ENCODE measurements at places on chromosomes 1 and 21. TPM values are rescaled to one million over a fixed set of nuclear protein-coding genes. Genes with fewer than 3 reads are reported as not detected.
A peak's percentile ranks its signal among the peaks of the same experiment; 100 is the strongest.

DNA sequence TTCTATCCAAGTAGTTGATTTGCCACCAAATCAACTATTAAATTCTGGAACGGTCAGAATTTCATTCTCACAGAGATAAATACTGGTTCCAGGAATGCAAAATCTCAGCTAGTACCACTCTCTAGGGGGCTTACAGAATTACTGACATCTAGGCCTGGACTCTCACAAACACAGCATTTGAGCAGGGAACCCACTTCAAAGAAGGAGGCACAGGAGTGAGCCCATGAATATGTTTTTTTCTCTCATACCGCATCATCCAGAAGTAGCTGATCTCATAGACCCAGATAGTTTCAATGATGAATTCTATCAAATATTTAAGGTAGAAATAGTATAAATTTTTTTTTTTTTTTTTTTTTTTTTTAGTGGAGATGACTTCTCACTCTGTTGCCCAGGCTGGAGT, 32.1 kb downstream of the S1PR1 start:
- no peak for DNase-seq

DNA sequence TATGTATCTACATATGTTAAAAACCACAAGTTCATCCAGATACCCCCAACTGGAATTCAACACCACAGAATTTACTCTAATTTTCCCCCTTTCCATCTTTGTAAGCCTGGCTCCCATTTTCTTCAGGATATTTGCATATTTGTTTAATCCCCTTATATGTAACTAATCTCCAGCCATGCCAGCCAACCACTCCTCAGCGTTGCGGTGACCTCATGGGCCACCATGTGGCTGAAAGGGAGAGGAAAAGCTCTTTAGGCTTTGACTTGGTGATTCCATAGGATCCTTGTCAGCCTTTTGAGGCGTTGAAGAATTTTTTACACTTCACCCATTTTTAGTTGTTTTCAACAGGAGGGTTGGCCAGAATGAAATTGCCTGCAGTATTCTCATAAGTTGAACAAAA, 10.0 kb downstream of the CLDN19 start:
- no peak for DNase-seq

DNA sequence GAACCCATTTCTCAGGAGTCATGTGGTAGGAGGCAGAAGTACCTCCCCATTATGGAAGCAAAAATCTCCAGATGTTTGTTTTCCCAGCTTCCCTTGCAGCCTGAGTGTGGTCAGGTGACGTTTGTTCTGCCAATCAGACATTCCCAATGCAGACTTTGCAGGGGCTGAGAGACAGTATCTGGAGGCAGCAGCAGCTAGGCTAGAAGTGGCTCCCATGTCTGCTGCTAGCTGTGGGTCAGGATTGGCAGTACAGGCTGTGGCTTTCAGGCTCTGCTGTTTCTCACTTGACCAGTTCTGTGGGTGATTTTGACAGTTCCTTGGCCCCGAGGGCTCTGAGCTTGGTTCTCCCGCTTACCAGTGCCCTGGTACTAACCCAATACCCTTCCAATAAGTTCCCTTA, 58.6 kb upstream of the NBPF3 start:
- DNase-seq: no peak

DNA sequence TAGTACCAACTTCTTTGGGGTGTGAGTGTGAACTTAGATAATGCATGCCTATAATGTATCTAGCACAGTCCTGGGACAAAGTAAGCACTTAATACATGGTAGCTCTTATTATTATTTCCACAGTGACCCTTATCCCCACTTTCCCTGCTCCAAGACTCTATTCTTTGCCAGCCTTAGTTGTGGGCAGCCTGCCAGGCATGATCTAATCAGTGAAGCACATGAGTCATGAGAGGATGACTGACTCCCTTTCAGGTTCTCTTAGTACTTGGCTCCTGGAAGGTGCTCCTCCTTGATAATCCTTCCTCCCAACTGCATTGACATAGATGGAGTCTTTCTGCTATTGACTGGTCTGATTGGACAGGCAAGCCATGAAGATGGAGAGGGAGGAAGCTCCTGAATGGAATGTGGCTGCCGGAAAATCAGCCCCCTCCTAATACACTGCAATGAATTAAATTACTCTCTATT, 17.4 kb upstream of the GNG12 start:
- no peak for DNase-seq

DNA sequence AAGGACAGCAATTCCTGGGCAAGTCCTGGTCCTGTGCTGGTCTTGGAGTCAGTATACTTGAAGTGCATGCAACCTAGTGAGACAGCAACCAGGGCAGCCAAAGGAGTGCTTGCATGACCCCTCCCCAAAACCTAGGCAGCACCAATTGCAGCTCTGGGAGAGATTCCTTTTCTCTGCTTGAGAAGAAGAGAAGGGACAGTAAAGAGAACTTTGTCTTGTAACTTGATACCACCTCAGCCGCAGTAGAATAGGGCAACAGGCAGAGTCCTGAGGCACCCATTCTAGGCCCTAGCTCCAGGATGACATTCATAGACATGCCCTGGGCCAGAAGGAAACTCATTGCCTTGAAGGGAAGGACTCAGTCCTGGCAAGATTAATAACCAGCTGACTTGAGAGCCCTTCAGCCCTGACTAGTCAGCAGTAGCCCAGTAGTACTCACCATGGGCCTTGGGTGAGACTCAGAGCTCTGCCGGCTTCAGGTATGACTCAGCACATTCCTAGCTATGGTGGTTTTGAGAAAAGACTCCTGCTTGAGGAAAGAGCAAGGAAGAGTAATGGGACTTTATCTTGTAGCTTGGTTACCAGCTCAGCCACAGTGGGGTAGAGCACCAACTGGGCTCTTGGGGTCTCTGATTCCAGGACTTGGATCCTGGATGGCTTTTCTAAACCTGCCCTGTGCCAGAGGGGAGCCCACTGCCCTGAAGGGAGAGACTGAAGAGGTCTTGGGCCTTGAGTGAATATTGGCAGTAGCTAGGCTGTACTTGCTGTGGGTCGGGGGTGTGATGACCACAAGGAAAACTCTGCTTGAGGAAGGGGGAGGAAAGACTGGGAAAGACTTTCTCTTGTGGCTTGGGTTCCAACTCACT, 51.7 kb upstream of the ACADM start:
- DNase-seq: no peak

DNA sequence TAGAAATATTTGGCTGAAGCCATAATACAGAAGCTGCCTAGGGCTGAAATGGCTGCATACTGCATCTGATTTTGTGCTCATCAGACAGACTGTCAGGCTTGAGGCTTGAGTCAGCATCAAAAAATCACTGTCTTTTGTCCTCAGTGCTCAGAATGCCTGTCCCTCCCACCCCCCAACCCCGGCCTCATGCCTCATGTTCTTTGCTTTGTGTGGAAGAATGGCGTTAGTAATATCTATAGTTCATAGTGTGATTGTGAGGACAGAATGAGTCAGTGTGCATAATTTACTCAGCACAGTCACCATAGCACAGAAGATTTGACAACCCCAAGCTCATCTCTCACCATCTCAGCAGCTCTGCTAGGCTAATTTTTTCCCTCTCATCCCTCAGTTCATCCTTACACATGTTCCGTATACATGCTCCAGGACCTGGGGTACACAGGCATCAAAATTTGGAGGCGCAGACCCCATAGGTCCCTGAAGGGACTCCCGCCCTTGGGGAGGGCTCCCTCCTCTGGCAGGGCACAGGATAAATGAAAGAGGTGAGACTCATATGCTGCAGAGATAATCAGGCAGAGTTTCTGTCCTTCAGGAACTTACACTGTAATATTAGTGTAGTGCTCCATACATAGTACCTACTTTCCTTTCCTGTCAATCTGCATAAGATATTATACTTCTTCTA, 159.1 kb upstream of the C8B start:
- DNase-seq: no peak

DNA sequence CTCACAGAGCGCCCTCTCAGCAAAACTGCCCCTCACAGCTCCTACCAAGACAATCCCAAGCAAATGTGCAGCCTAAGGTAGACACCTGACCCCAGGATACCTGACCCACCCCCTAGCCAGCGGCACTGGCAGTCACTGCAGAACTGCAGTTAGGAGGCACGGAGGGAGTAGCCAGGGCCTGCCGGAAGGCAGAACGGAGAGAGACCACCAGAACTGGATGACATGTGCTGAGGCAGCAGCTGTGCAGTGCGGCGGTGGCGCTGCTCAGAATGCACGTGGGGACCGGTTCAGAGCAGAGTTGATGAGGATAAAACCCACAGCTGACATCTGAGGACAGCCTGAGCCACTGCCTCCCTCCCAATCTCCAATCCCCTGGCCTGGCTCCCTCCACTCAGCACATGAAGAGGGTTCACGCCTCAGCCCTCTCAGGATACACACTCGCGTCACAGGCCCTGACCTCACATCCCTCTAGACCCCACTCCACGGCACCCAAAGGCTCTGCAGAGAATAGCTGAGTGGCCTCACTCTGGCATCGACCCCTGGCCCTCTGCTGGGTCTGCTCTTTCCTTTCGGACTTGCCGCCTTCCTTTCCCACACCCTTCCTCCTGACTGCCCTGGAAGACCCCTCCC, 29.6 kb downstream of the UBE2G2 start:
- DNase-seq: no peak

- DNase-seq: no peak
Observed at GRCh38 chr1:156553860-156554485, 18.4 kb downstream of the IQGAP3 start.

DNA sequence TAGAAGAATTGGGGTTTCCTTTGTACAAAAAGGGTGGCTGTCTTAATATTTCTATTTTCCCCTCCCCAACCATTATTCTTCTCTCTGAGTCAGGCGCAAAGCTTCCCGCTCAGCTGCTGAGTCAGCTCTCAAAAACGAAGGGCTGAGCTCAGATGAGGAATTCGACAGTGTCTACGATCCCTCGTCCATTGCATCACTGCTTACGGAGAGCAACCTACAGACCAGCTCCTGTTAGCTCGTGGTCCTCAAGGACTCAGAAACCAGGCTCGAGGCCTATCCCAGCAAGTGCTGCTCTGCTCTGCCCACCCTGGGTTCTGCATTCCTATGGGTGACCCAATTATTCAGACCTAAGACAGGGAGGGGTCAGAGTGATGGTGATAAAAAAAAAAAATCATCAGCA, 3.0 kb upstream of the TUFT1 start:
- no peak for DNase-seq

DNA sequence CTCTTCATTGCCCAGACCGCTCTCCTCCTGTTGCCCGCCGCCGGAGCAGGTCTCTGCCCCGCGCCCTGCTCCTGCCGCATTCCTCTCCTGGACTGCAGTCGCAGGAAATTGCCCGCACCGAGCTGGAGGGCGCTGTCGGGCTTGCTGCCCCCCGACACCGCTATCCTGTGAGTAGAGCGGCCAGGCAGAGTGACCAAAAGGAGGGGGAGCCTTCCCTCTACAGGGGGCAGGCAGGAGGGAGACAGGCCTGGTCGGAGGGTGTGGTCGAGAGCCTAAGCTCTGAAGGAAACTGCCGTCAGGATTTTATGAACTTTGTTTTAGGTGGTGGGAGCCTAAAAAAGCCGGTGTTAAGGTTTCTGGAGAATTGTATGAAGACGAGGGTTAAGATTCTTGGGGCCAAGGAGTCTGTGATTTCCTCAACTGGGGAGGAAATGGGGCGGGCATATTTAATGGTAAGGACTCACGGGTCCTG, 517 bp downstream of the LRIG2 start:
- no peak for DNase-seq

GRCh38 chr1:58888833-58889232, 105.0 kb upstream of the JUN start:
- no peak for DNase-seq

GRCh38 chr1:3652548-3653285, 401 bp downstream of the TP73 start:
- DNase-seq: peak; percentile 48

DNA sequence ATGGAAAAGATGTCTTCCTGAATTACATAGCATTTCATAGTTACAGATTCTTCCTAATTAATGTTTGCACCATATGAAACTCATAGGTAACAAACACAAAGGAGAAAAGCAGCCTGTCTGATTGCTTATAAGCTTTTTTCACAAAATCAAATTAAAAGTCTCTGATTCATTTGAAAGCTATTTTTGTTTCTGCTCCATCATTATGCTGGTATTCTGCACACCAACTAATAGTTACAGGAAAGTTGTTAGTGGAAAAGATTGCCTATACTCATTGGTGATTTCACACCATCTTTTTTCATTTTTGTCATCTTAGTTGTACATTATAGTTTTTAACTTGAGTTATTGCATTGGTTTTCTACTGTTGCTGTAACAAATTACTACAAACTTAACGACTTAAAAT, 70.0 kb downstream of the PRKAA2 start:
- DNase-seq: no peak

GRCh38 chr1:2400950-2401649, 9.5 kb downstream of the RER1 start:
- no peak for DNase-seq

- no peak for DNase-seq
Observed at GRCh38 chr1:162172311-162173102, 103.0 kb downstream of the NOS1AP start.

DNA sequence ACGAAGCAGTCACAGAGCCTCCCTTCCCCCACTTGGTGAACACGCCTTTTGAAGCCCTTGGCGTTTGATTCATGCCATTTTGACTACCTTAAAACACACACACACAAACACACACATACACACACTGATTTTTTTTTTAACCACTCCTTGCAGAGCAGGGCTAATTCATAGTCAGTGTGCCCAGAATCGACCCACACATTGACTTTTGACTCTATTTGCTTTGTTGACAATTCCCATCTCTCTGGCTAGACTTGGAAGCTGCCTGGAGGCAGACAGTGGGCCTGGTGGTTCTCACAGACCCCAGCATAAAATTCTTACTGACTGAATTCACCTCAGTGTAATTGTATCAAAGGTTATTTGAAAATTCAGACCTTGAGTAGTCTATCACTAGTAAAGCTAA, 30.3 kb downstream of the CAPN8 start:
- no peak for DNase-seq

- DNase-seq: no peak
Observed at GRCh38 chr1:59063501-59063900, 233.4 kb upstream of the FGGY start.

- no peak for DNase-seq
Observed at GRCh38 chr1:8874230-8875201, 4.0 kb downstream of the ENO1 start.

GRCh38 chr1:176879784-176880620, 284.5 kb downstream of the ASTN1 start:
- DNase-seq: no peak

- DNase-seq: no peak
Observed at GRCh38 chr1:246573491-246573890, 7.2 kb downstream of the CNST start.

The LMNA gene
- total RNA-seq: 29.7 TPM

The TMEM61 gene
- not detected for total RNA-seq

The DIRAS3 gene
- not detected for total RNA-seq

The AKNAD1 gene
- total RNA-seq: not detected

The VCAM1 gene
- total RNA-seq: not detected

The TTLL7 gene
- total RNA-seq: 0.06 TPM

The MMP23B gene
- 3.7 TPM for total RNA-seq

The LRRC41 gene
- 32.0 TPM for total RNA-seq

The HES3 gene
- total RNA-seq: not detected

The C1orf141 gene
- total RNA-seq: not detected

All from CD4-positive, alpha-beta memory T cell (primary cell).